Mesenteric fat pad (tissue), 1 donor: ENCODE measurements at places on chromosomes 1 and 21. TPM values are rescaled to one million over a fixed set of nuclear protein-coding genes. Genes with fewer than 3 reads are reported as not detected.

The WDR3 gene
- total RNA-seq = 36.8 TPM

The GBP5 gene
- 2.1 TPM for total RNA-seq

The TSTD1 gene
- total RNA-seq = 11.0 TPM

The OR2T35 gene
- not detected for total RNA-seq

The SRRM1 gene
- 103 TPM for total RNA-seq

The GBP6 gene
- not detected for total RNA-seq

The PDZK1IP1 gene
- 2.8 TPM for total RNA-seq
